Stomach (tissue), 19 donors: ENCODE measurements at places on chromosomes 4 and X. TPM values are rescaled to one million over a fixed set of nuclear protein-coding genes. Genes with fewer than 3 reads are reported as not detected.
A peak's percentile ranks its signal among the peaks of the same experiment; 100 is the strongest.

DNA sequence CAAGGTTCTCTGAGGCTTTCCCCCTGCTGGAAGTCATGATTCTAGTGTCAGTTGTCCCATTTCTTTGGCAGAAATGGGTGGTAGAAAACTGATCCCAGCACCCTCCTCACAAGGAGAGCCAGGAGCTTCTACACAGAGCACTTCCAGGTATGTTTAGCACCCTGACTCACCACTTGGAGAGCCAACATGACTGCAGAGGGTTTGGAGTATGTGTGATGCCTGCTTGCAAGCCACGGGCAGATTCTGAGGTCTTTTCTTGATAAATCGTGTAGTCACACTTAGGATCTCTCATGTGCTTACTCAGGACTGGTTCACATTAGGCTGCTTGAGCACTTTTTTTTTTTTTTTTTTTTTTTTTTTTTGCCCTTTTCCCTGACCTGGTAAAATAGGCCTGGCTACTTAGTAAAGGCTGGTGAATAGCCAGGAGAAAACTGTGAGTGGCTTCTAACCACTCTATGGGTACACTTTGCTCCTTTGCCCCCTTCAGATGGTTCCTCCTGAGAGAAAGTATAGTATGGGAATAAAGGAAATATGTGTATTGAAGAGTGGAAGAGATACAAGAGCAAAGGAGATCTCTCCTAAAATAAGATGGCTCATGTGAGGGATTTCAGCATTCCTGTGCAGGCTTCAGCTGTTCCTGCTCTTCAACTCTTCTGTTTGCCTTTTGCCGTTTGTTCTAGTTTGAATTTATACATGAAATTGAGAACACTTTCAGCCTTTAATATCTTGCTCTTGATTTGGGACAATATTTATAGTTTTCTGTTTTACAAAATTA lies 103.6 kb downstream of the EMCN start:
- no peaks in the 10 kb centered on the region for H3K4me1 ChIP-seq
- H3K27ac ChIP-seq: no peak overlapping the region
- no peak for DNase-seq
- no peaks in the 10 kb centered on the region for H3K27me3 ChIP-seq

GRCh38 chr4:176587920-176588319 lies 204.8 kb downstream of the VEGFC start:
- no peaks in the 10 kb centered on the region for H3K27me3 ChIP-seq
- no peak overlapping the region for H3K4me3 ChIP-seq
- no peak overlapping the region for H3K27ac ChIP-seq
- H3K36me3 ChIP-seq: no peaks in the 10 kb centered on the region
- DNase-seq: peak; percentile 12

- H3K36me3 ChIP-seq: no peaks in the 10 kb centered on the region
- no peak overlapping the region for H3K4me3 ChIP-seq
- no peaks in the 10 kb centered on the region for H3K27me3 ChIP-seq
- no peaks in the 10 kb centered on the region for H3K4me1 ChIP-seq
- H3K27ac ChIP-seq: no peak overlapping the region
These were observed 61.4 kb downstream of the GBA3 start for GRCh38 chr4:22754116-22754515.

DNA sequence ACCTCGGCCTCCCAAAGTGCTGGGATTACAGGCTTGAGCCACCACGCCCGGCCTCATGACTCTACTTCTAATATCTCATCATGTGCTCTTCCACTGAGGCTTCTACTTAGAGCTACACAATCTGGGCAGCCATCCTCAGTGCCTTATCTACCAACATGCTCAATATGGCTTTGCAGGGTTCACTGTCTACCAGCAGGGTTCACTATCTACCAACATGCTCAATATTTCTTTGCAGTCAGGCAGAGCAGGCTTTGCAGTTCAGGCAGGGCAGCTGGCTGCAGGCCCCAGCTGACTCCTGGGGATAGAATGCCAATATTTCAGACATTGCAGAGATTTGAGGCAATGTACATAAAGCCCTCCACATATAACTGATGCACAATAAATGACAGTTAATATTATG lies 47.5 kb downstream of the PKD2 start:
- peak; percentile 26 for DNase-seq
- H3K27ac ChIP-seq: no peak overlapping the region
- H3K4me3 ChIP-seq: no peak overlapping the region
- no peaks in the 10 kb centered on the region for H3K4me1 ChIP-seq

Gene TENT5D
- total RNA-seq: not detected

Gene NUP62CL
- not detected for total RNA-seq
